ENCODE measurements at places on chromosomes 4 and X.
A peak's percentile ranks its signal among the peaks of the same experiment; 100 is the strongest.

GRCh38 chr4:122666527-122667245, 45.8 kb upstream of the IL21 start:
- no peak for DNase-seq

DNA sequence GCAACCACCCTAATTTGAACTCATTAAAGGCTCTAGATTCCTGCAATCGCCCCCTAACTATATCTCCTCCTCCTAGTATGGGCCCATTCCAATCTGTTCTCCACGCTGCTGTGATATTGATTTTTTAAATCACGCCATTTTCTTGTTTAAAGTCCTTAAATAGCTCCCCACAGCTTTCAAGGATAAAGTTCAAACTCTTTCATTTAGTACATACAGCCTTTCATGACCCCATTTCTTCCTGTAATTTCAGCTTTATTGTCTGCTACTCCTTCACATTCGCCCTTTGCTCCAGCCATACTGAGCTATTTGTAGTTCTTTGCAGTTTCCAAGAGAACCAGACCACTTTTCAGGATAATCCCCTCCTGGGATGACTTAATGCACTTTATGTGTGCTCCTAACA, 118.5 kb downstream of the GC start:
- DNase-seq, result no peak

GRCh38 chr4:185709802-185710486, 102.0 kb downstream of the SORBS2 start:
- DNase-seq, result no peak

GRCh38 chr4:77952457-77952856, 89.8 kb downstream of the MRPL1 start:
- no peak for DNase-seq

GRCh38 chr4:152200511-152201333, 335.2 kb downstream of the FBXW7 start:
- DNase-seq, result no peak

GRCh38 chr4:147516133-147516532, 35.2 kb downstream of the EDNRA start:
- DNase-seq, result no peak

DNA sequence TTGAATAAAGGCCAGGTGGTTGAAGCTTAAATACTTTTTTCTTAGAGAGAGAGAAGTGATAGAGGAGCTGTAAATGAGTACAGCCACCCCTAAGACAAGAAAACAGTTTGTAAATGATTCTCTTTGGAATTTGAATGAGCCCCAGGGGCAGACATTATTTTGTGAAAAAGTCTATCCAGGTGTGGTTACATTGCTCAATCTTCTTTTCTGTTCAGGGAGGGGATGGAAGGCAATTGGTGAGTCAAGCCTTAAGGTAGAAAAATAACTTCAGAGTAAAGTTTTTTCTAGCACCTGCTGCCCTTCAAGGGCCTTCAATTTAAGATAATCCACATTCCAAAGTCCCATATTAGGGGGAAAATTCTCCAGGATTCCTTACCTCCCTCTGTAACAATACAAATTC, 646.7 kb downstream of the PDHA2 start:
- no peak for DNase-seq

- DNase-seq, result no peak
Observed at GRCh38 chr4:113738251-113738650, 23.3 kb downstream of the CAMK2D start.

DNA sequence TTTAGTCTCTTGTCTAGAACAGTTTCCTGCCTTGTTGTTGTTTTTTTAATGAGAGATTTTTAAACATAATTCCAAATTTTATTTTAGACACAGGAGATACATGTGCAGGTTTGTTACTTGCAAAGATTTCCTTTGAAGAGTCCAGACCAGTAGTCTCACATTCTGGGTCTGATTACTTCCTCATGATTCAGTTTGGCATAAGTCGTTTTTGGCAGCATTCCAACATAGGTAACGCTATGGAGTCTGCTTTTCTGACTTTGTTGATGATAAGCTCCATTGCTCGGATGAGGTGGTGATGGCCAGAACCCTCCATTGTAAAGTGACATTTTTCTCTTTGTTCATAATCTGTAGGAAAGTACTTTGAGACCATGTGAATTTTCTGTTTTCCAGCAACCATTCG, 74.7 kb downstream of the CLCN4 start:
- DNase-seq, result no peak

DNA sequence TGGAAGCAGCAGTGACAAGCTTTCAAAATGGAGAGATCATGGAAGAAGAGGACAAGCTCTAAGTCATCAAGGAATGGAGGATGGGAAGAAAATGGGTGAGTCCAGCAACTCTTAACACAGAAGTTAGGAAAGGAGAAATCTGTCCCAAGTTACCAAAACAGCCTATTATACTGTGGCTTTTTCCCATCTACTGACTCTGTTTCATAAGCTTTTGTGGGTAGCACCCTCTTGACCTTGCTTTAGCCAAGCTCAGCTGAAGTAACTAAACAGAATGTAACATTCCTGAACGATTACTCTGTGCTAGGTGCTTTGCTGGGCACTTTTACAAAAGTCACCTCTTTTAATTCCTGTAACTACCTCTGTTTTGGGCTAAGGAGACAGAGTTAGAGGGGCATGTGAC, 54.9 kb downstream of the MAP7D2 start:
- DNase-seq, result no peak

- no peak for DNase-seq
Observed at GRCh38 chr4:185122681-185123345, 20.3 kb upstream of the SLC25A4 start.

DNA sequence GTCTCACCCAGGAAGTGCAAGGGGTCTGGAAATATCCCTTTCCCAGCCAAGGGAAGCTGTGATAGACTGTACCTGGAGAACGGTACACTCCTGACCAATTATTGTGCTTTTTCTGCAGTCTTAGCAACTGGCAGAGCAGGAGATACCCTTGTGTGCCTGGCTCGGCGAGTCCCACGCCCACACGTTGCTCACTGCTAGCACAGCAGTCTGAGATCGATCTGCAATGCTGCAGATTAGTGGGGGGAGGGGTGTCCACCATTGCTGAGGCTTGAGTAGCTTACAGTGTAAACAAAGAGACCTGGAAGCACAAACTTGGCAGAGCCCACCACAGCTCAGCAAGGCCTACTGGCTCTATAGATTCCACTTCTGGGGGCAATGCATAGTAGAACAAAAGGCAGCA, 138.5 kb downstream of the CHRDL1 start:
- DNase-seq, result no peak

GRCh38 chr4:62709618-62710252, 1509.6 kb downstream of the ADGRL3 start:
- DNase-seq, result no peak

DNA sequence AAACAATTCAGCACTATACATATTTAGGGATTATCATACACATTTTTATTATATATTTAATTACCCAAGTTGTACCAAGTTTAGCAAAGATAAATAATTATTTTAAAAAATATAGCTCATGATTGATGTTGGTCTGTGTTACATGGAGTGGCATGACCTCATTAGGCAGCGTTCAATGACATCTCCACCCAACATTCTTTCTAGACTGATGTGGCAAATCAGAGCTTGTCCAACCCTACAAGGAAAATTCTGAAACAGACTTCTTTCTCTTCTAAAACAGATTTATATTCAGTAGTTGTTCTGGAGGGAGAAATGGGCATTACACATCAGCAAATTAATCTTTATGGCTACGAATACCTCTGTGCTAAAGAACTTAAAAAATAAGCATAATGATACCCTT, 189.7 kb downstream of the PDGFC start:
- no peak for DNase-seq

DNA sequence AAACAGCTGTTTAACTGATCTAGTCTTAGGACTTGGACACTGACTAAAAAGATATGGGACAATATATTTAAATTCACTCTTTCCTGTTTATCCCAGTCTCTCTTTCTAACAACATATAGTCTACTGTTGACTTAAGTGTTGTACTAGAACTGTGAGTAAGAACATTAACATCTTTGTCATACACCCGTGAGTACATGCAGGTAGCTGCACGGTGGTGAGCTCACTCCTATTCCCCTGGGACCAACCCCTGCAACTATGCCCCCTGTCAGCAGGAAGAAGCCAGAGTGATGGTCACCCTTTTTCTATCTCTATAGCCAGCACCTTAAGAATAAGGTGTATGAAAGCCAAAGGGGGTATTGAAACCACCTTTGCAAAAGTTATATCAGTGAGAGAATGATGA, 17.6 kb downstream of the TBL1X start:
- DNase-seq, result no peak

DNA sequence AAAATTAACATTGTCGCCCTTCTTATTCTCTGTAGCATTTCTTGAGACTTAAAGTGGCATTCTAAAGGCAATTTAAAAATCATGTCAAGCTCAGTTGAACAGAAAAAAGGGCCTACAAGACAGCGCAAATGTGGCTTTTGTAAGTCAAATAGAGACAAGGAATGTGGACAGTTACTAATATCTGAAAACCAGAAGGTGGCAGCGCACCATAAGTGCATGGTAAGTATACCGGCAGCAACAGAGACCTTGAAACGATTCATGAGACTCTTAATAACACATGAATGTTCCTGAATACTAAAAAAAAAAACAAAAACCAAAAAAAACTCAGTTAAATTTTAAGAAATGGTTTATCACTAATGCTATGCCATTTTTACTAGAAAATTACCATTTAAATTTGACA, 82.4 kb upstream of the HPRT1 start:
- no peak for DNase-seq

DNA sequence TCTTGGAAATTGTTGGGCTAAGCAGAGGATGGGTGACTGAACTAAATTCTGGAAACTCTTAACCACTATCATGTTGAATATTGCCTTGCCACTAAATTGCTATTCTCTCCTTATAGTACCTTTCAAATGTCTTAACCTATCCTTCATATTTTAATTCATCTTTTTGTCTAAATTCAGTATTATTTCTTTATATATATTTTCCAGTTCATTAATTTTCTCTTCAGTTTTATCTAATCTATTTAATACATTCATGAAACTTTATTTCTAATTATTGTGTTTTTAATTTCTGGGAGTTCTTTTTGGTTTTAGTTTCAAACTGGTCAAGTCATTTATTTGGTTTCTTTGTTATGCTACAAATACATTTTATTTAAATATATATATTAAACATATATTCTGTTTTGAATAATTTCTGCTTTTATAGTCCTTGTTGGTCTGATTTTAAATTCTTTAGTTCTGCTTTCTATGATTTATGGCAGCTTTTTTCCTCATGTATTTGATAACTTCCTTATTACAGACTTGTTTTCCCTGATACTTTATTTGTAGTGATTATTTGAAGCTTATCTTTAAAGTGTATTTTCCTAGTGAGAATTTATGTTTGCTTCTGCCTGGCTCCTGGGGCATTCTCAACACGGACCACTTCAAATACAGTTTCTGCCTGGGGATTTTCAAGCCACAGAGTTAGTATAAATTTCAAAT, 8.5 kb upstream of the GUCY1A1 start:
- no peak for DNase-seq

- DNase-seq, result peak; percentile 58
Observed at GRCh38 chrX:16712548-16713155, at the start of gene CTPS2. Gene CTPS2, minus strand, starts transcription at chrX:16712669. Its CDS starts 9,767 bp downstream, at chrX:16702902.

DNA sequence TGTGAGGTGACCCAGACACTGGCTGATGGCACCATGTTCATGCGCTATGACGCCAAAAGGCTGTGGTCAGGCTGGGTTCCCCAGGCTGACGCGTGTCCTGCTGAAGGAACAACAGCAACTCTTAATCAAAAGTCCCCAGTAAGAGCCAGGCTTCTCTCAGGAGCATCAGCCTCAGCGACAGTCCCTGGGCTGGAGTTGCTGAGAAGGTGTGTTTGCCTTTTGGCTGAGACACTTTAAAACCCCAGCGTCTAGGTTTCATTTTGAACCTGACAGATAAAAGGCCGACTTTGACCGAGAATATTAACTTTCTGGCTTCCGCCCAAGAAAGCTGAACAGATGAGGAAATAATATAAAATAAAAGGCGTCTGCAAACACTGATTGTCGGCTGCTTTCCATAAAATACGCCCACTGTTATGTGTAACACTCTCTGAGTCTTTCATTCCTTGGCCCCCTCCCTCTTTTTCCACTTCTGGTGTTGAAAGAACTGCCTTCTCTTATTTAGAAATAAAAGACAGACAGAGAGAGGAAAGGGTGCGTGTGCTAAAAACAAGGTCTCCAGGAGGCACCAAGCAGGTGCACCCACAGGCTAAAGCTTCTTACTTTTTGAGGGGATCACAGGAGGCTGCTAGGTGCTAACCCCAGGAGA, 373.6 kb downstream of the MID1IP1 start:
- no peak for DNase-seq

DNA sequence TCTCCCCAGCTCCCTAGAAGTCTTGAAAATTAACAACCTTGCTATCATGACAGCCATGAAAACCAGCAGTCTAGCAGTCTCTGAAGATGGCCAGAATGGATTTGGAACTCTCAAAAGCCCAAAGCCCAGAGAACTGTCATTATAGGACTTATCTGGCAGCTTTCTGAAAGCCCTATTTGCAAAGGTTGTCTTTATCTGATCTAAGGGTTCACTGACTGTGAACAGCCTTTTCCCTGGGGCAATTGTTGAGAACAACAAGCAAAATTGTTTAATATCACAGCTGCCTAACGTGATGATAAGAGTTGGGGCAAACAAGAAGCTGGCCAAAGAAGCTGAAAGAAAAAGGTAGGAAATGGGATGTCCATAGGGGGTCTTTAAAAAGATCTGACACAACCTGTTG, 20.9 kb upstream of the KLHL8 start:
- DNase-seq, result no peak

- no peak for DNase-seq
Observed at GRCh38 chrX:68112321-68112720, 321.0 kb downstream of the OPHN1 start.

- no peak for DNase-seq
Observed at GRCh38 chrX:124023838-124024238, 62.3 kb downstream of the STAG2 start.

GRCh38 chr4:169167957-169168858, 102.5 kb downstream of the SH3RF1 start:
- no peak for DNase-seq

DNA sequence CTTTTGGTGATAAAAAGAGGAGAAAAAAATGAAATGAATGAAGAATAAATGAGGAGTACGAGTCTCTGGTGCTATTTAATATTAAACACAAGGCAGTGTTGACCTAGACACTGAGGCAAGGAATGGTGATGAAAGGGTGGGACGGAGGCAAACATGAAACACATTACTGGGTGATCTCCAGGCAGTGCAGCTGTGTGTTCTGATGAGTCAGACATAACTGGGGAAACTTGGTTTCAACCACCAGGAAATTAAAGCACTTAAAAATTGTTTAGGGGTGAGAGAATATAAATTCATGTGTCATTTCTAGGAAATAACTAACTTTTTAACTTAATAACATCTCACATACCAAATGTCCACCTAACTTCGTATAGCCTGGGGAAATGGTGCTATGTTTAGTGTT, 19.7 kb upstream of the CXCL6 start:
- no peak for DNase-seq

DNA sequence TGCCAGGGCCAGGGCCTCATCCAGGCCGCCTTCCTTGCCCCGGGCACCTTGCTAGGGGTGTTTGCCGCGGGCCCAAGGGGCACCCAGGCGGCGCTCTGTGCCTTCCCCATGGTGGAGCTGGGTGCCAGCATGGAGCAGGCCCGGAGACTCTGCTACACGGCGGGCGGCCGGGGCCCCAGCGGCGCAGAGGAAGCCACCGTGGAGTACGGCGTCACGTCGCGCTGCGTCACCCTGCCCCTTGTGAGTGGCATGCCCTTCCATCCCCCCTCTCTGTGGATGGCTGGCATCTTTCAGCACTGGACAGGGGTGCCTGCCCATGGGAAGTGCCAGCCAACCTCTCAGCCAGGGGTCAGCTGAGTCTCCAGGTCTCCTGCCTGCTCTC, 3.6 kb downstream of the PLXNB3 start:
- no peak for DNase-seq

- no peak for DNase-seq
Observed at GRCh38 chr4:139330283-139330682, 28.0 kb upstream of the NDUFC1 start.

GRCh38 chrX:112668476-112669409, 11.0 kb downstream of the LHFPL1 start:
- DNase-seq, result no peak
